Stimulated activated CD8-positive, alpha-beta memory T cell treated with anti-CD3 and anti-CD28 coated beads, Interleukin-7, amount 100 ng/mL, for 24 hours (primary cell): ENCODE measurements at places on chromosomes 2 and 18.

DNA sequence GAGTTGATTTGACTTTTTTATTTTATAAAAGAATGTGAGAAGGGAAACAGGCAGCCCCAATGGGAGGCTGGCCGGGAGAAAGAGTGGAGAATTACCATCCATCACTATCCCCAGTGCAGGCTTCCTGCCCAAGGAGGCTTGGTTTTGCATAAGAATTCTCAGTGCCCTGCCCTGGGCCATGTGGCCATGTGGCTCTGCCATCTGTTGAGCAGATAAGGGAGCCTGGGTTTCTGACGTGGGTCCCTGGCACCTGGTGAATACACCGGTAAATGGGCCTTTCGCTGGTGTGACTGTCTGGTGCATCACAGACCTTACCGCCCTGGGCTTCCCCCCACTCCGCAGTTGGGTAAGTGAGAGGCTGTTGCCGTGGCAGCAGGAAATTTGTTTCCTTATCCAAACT, 54.5 kb upstream of the TMEM163 start:
- no peak for DNase-seq

DNA sequence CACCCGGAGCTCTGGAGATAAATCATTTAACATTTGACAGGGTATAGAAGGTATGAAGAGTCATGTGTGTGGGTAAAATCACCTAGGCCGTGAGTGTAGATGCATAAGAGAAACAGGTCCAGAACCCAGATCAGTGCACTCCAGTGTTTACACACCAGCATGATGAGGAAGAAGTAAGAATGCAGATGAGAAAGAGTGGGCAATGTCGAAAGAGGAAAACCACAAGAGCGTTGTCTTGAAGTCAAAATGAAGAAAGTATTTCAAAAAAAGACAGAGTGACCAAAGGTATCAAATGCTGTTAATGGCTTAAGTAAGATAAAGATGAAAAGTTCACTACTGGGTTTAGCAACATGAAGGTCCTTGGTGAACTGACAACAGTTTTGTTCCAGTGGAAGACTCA, 32.0 kb upstream of the PLB1 start:
- no peak for DNase-seq

DNA sequence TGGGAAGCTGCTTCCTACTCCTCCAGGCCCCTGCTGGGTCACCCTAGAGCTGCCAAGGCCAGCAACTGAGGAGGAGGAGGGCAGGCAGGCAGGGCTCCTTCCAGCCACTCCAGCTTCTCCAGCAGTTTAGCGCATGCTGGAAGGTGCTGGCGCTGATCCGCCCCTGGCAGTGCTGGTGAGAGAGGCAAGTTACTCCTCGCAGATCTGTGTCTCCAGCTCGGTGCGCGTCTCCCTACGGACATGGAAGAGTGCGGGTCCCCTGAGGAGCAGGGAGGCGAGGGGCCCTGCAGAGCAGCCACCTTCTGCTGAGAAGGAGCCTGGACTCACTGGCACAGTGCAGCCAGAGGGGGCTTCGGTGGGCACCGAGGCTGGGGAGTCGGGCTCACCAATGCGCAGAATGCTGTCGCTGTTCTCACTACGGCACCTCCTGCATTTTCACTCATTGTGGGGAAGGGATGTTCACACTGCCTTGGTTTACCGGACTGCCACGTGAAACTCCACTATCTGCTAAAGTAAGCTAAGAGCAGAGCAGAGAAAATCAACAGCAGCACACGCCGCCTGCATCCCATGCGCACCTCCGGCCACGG, 206.0 kb downstream of the HDAC4 start:
- no peak for DNase-seq

- no peak for DNase-seq
Measured at GRCh38 chr2:55518841-55519165, 715 bp upstream of the CFAP36 start.

- DNase-seq = no peak
Measured at GRCh38 chr2:63023444-63023843, 27.2 kb upstream of the OTX1 start.

GRCh38 chr2:208627110-208627884, 220.7 kb downstream of the PTH2R start:
- no peak for DNase-seq

DNA sequence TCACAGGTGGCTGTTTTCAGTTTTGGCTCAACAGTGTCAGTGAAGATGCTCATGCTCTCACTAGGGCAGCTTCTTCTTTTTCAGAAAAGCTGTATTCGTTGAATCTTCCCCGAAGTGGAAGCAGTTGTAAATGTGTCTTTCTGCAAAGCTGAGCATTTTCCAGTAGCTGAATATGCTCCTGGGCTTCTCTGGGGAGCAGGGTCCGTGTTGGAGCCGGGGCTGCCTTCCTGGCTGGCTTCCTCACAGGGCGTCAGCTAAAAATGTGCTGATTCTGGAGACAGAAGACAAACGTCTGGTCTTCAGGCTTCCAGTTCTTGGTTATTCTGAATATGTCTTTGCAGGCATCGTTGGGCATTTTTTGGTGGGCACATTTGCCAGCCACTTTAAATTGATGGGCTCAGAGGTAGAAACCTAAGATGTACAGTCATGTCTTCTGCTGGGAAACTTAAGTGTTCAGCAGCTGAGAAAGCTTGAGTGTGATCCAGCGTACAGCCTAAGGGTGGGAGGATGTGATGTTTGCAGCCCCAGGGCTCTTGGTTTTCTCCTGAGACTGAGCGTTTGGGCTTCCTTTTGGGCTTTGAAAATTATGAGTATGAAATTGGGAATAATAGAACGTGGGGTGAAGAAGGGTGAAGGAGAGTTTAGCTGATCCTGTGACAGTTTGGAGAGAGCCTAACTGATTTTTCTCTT, 19.0 kb downstream of the SETBP1 start:
- no peak for DNase-seq

- DNase-seq = no peak
Measured at GRCh38 chr18:35407871-35408481, 30.8 kb upstream of the ZNF396 start.

- no peak for DNase-seq
Measured at GRCh38 chr2:1717113-1717512, 27.2 kb downstream of the PXDN start.

GRCh38 chr2:28606986-28607441, 111.2 kb downstream of the PLB1 start:
- DNase-seq = no peak

DNA sequence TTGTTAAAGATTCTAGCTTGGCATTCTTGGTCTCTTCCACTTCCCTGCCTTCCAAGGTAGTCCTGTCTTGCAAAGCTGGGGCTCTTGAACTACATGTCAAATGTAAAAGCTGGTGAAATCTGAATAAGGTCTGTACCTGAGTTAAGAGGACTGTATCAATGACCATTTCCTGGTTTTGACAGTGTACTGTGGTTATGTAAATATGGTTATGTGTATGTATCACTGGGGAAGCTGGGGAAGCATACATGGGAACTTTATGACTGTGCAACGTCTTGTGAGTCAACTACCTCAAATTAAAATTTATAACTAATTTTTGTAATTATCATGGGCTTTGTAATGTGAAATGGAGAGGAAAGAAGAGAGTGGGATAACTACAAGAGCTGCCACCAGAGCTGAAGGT, 81.7 kb downstream of the COL4A4 start:
- no peak for DNase-seq
